ENCODE measurements at places on chromosomes 2 and 18.

DNA sequence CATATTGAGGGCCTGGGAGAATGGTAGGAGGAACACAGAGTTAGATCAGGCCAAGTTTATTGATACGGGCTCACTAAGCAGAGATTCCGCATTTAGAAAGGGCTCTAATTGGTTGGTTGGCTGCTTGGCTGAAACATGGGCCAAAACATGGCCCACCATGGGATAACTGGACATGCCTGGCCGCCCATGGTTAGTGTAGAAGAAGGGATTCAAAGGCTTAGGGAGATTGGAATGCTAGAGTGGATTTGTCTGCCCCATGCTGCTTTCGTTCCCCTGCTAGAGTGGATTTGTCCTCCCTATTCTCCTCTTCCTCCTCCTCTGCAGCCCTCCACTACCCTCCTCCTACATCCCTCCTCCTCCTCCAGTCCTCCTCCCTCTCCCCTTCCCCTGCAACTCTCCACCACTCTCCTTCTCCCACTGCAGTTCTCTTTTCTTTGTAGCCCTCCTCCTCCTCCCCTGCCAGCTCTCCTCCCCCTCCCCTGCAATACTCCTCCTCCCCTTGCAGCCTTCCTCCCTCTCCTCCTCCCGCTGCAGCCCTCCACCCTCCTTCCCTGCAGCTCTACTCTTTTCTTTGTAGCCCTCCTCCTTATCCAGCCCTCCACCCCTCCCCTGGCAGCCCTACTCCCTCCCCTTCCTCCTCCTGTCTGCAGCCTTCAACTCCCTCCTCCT lies 17.2 kb downstream of the BOK start:
- DNase-seq: no peak

DNA sequence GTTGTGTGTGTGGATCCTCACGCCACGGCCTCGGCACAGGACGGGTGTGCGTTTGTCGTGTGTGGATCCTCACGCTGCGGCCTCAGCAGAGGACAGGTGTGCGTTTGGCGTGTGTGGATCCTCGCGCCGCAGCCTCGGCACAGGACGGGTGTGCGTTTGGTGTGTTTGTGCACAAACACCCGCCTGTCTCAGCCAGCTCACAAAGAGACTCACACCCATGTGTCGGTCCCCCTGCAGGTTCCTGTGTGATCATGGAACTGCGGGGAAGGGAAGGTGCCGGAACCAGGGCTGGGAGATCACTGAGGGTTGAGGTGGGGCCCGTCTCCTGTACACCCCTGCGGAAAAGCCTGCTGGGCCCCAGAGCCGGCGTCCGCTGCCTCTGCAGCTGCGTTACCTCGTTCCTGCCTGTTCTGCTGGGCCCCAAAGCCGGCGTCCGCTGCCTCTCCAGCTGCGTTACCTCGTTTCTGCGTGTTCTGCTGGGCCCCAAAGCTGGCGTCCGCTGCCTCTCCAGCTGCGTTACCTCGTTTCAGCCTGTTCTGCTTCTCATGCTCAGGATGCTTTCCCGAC lies 53.6 kb downstream of the CTDP1 start:
- DNase-seq: no peak

GRCh38 chr2:235171550-235172031 lies 219.8 kb downstream of the SH3BP4 start:
- peak; percentile 29 for DNase-seq

- no peak for DNase-seq
Observed at GRCh38 chr2:105820691-105821090, 76.0 kb downstream of the NCK2 start.

- no peak for DNase-seq
Observed at GRCh38 chr2:213286161-213286560, 1.9 kb downstream of the SPAG16 start.

DNA sequence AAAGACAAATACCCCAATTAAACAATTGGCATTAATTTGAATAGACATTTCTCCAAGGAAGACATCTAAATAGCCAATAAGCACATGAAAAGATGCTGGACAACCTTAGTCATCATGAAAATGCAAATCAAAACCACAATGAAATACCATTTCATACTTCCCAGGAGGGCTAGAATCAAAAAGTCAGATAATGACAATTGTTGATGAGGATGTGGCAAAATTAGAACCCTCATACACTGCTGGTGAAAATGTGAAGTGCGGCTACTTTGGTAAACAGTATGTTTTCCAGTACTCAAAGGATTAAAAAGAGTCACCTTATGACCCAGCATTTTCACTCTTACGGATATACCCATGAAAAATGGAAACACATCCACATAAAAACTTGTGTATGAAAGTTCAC lies 91.6 kb downstream of the FIGN start:
- no peak for DNase-seq

All from NCI-H146 (cell line).